ENCODE measurements at places on chromosomes 16 and 17.

DNA sequence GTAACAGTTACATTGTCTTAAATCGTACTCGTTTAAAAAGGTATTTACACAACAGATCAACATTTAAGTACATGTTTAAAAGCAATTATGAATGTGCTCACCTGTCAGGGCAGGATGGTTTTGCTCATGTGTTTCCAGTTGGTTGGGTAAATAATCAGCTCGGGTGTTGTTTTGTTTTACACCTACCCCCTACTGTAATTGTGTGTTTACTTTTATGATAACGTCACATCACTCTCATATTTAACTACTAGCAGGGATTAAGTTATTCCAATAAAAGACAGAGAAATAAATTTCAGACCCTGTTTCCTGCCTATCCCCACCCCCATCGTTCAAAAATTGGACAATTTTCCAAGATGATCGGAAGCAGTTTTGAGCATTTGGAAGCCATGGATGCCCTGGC lies 390.2 kb downstream of the SEC14L1 start:
- no peaks in the 10 kb centered on the region for H3K36me3 ChIP-seq
- H3K4me1 ChIP-seq, result peaks cover 2% of the 10 kb centered on the region
- H3K27ac ChIP-seq, result no peak overlapping the region
- H3K4me3 ChIP-seq, result no peak overlapping the region
- DNase-seq, result no peak
- H3K27me3 ChIP-seq, result peaks cover 8% of the 10 kb centered on the region

- no peak overlapping the region for H3K27ac ChIP-seq
- DNase-seq, result no peak
- peaks cover 37% of the 10 kb centered on the region for H3K27me3 ChIP-seq
Observed at GRCh38 chr16:78462288-78463208, 363.1 kb downstream of the WWOX start.

- H3K4me3 ChIP-seq, result no peak overlapping the region
- H3K27ac ChIP-seq, result no peak overlapping the region
- no peaks in the 10 kb centered on the region for H3K27me3 ChIP-seq
- DNase-seq, result no peak
- H3K4me1 ChIP-seq, result peaks cover 6% of the 10 kb centered on the region
Observed at GRCh38 chr16:71258372-71258771, 27.9 kb upstream of the HYDIN start.

GRCh38 chr17:15393414-15393813 lies 52.0 kb upstream of the TEKT3 start:
- no peak overlapping the region for H3K27ac ChIP-seq
- no peaks in the 10 kb centered on the region for H3K36me3 ChIP-seq
- no peaks in the 10 kb centered on the region for H3K4me1 ChIP-seq
- H3K27me3 ChIP-seq, result no peaks in the 10 kb centered on the region

GRCh38 chr16:56793492-56793891 lies 63.6 kb downstream of the NUP93 start:
- DNase-seq, result no peak
- H3K4me1 ChIP-seq, result no peaks in the 10 kb centered on the region
- H3K27ac ChIP-seq, result no peak overlapping the region
- H3K36me3 ChIP-seq, result no peaks in the 10 kb centered on the region
- H3K27me3 ChIP-seq, result no peaks in the 10 kb centered on the region

DNA sequence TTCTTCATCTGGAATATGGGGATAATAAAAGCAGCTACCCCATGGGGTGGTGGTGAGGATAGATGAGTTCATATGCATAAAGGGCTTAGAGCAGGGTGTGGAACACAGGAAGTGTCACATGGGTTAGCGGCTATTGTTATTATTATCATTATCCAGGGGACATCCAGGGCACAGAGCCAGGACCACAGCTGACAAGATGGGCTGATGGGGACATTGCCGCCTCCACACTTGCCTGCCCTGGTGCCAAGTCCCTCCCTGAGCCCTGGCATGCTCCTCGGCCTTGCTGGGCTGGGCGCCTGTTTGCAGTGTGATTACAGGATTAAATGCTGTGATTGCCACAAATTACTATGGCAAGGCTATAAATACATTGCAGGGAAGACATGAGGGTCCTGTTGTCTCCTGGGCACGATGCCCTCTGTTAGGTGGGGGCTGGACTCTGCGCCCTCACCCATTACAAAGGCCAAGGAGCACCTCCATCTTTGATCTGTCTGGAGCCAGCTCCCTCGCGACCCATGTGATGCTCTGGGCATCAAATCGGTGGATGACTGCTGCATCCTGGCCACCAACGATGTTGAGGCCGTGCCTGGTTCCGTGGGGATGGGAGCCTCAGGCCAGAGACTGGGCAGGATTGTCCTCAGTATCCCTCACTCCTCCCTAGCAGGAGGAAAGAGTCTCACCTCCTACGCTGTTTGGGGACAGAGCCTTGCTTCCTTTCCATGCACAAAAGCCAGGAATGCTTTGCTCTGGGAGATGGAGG lies 43.2 kb downstream of the PIMREG start:
- DNase-seq, result no peak
- peaks cover 8% of the 10 kb centered on the region for H3K4me1 ChIP-seq
- no peaks in the 10 kb centered on the region for H3K36me3 ChIP-seq
- no peak overlapping the region for H3K4me3 ChIP-seq
- no peak overlapping the region for H3K27ac ChIP-seq

DNA sequence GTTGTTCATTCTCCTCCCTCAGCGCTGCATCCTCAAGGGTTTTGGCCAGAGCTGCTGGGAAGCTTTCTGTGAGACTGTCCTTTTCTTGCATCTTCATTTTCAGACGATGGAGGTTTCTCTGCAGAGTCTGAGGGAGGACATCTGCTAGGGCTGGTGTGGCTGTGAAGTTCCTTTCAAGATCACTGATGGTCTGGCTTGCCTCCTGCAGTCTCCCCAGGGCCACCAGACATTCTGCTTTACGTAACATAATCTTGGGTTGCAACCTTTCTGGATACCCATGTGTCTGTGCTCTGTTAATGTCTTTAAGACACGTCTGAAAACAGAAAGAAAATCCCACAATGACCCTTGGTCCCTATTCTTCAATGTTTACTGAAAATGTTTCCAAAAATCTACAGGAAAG lies 29.0 kb downstream of the SMYD4 start:
- H3K27me3 ChIP-seq, result no peaks in the 10 kb centered on the region
- no peak for DNase-seq
- no peak overlapping the region for H3K27ac ChIP-seq
- no peaks in the 10 kb centered on the region for H3K4me1 ChIP-seq
- H3K4me3 ChIP-seq, result no peak overlapping the region

DNA sequence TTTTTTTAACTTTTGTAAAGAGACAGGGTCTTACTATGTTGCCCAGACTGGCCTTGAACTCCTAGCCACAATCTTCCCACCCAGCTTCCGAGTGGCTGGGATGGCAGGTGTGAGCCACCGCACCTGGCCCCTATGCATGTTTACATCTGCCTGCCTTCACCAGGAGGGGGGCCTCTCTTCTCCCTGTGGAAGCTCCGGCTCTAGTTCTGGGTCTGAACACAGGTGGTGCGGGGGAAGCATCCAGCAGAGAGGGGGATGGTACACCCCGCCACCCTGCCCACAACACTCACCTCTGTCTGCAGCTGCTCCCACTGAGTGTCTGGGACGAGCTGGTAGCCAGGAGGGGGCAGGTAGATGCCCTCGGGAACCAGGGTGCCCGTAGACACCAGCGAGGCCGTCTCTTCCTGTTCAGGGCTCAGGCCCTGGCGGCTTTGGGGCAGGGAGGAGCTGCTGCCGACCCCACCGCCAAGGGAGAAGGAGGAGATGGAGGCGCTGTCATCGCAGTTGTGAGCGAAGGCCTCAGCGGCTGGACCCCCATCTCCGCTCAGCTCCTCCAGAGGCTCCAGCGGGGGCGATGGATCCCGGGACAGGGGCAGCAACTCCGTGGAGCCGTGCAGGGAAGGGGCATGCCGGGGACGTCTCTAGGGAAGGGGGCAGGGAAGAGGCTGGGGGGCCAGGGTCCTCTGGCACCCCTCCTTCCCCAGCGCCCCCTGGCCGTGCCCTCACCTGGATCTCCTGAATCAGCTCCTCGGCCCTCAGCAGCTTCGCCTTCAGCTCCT lies 10.9 kb downstream of the RABEP2 start:
- no peaks in the 10 kb centered on the region for H3K4me1 ChIP-seq
- no peak for DNase-seq
- H3K27me3 ChIP-seq, result no peaks in the 10 kb centered on the region

- DNase-seq, result no peak
- no peaks in the 10 kb centered on the region for H3K36me3 ChIP-seq
- H3K27me3 ChIP-seq, result peaks cover 3% of the 10 kb centered on the region
- peaks cover 7% of the 10 kb centered on the region for H3K4me1 ChIP-seq
- no peak overlapping the region for H3K4me3 ChIP-seq
- H3K27ac ChIP-seq, result no peak overlapping the region
Observed at GRCh38 chr17:73317513-73318426, 6.0 kb upstream of the CDC42EP4 start.

DNA sequence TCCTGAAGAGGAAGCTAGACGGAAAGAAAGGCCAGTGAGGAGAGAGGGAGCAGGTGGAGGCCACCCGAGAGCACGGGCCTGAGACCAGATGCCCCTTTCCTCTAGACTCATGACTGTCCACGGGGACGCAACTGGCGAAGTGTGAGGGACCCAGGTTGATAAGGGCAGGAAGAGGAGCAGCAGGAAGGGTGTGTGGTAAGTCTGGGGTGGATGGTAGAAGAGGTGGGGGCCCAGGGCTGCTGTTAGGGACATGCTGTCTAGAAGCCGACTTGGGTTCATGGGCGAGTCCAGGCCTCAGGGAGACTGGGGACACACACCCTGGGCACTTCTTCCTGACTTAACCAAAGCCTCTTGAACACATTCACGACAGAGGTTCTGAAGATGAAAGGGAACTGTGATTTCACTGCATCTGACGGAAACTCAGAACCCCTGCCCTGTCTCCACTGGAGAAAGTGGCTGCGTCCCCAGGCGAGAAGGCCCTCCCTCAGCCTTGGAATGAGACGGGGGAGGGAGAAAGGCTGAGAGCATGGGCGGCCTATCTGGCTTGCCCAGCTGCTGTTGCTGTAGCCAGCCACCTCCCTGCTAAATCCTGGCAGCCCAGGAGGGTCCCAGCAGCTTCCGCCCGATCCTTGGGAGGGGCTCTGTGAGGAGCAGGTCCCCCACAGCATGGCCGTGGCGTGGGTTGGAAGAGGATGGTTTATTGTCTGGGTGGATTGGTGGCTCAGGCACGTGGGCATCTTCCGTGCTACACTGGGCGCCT lies 6.0 kb downstream of the HIC1 start:
- no peak overlapping the region for H3K4me3 ChIP-seq
- peaks cover 54% of the 10 kb centered on the region for H3K27me3 ChIP-seq
- DNase-seq, result no peak
- H3K36me3 ChIP-seq, result peaks cover 19% of the 10 kb centered on the region
- H3K27ac ChIP-seq, result no peak overlapping the region
- H3K4me1 ChIP-seq, result peaks cover 14% of the 10 kb centered on the region

DNA sequence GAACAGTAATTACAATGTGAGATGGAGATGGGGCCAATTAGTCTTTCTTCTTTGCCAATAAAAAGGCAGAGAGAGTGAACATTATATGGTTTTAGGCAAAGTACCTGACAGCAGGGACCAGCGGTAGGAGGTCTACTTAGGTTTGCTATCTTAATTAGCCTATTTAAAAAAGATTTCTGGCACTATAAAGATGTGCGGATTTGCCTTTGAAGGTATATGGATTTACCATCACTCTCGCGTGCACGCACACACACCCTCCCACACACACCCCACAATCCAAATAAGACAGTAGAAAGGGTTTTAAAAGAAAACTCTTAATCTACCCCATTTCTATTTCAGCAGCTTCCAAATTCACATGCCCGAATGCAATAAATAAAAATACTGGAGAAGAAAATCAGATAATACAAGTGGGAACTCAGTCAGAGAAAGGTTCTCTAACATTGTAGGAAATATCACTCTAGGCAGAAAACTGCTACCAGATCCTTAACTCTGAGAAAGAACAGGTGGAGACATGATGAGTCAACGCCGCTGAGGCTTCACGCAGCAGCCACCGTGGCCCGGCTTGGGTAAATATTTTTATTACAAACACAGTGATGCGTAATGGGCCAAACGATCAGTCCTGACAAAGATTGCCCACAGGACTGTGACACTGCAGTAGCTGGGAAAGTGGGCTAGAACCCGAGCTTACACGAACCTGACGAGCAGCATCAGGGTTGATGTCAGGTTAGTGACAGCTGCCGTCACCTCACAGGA lies 66.6 kb upstream of the AXIN2 start:
- DNase-seq, result no peak
- no peak overlapping the region for H3K4me3 ChIP-seq
- H3K27me3 ChIP-seq, result no peaks in the 10 kb centered on the region
- H3K36me3 ChIP-seq, result no peaks in the 10 kb centered on the region
- H3K27ac ChIP-seq, result no peak overlapping the region

DNA sequence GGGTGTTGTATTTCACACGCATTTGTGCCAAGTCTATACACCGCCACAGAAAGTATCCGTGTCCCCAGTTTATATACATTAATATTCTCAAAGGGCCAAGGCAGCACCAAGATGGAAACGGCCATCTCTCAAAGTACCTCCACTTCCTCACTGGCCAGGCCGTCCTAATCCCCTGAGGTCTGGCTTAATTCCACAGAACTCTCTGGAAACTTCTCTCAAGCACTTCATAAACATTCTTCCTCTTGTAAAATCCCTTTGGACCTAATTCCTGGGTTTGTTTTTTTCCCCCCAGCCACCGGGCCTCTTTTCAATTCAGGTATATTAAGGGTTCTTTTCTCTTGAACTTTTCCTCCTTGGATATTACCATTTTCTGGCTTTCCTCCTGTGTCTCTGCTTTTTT lies 5.1 kb upstream of the ERN1 start:
- no peaks in the 10 kb centered on the region for H3K36me3 ChIP-seq
- no peak for DNase-seq
- H3K27ac ChIP-seq, result no peak overlapping the region
- H3K4me3 ChIP-seq, result no peak overlapping the region
- H3K27me3 ChIP-seq, result no peaks in the 10 kb centered on the region

Measured in neuronal stem cell (in vitro differentiated cells).